NCI-H2171 (cell line): ENCODE measurements at places on chromosomes 12 and 14.

GRCh38 chr12:31876568-31877424, 82.4 kb upstream of the RESF1 start:
- no peak for DNase-seq

DNA sequence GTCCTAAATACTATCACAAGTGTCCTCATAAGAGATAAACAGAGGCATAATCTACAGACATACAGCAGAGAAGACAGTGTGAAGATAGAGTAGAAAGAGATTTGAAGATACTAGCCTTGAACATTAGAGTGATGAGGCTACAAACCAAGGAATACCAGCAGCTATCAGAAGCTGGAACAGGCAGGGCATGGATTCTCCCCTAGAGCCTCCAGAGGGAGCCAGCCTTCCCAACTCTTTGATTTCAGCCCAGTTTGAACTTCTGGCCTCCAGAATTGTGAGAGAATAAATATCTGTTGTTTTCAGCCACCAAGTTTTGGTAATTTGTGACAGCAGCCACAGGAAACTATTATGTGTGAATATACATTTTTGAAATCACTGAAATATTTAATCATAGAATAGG, 47.2 kb downstream of the CCDC91 start:
- DNase-seq: no peak

GRCh38 chr12:32305163-32305562, 94.2 kb upstream of the FGD4 start:
- no peak for DNase-seq

DNA sequence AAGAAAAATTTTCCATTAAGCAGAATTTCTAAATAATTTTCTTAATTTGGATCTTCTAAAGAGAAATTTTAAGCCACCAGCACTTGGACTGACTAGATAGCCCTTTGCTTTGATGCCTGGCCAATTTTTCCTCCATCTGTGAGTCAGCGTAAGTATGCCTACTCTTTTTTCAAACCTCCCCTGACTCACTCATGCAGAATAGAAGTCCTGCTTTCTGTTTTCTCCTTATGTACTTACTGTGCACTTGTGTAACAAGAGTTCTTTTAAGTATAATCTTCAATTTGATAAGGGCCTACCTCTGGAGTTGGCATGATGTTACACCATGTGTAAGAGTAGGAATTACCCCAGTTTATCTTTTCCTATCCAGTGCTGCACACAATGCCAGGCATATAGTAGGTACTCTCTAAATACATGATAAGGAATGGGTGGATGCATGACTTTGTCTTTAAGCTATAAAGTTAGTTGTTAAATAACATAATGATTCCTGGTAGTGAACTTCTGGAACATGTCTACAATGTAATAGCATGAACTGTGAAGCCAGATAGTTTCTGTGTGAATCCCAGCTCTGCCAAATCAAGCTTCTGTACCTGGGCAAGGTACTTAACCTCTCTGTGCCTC, 329.6 kb downstream of the TMTC2 start:
- DNase-seq: no peak

DNA sequence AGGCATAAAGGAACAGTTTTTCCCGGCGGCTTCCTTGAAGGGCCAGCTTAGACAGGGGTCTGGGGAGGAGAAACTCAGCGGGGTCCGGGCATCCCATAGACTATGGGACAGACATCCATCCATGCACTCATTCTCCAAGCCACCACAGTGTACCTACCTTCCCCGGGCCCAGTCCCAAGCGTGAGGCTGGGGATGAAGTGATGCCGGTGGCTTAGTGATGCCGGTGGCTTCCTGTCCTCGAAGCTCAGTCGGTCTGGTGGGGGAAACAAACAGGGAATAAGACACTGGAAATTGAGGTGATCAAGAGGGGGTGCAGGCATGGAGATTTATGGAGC, 421 bp downstream of the RTL1 start:
- DNase-seq: no peak

DNA sequence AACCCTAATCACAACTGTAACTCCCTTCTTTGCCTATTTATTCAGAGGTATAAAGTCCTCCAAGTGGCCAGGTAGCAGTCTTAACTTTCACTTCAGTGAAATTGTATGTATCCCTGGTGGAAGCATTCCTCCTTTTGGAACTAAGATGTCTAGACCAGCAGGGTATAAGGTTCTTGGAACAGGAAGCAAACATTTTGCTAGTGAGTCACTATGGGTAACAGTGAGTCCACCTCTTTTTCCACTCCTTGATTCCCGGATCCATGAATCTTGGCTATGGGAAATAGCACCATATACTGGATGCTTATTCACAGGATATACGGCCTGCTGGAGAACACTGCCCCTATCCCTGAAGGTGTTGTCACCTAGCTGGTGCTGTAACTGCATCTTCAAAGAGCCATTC, 80.2 kb downstream of the KCNA5 start:
- no peak for DNase-seq

DNA sequence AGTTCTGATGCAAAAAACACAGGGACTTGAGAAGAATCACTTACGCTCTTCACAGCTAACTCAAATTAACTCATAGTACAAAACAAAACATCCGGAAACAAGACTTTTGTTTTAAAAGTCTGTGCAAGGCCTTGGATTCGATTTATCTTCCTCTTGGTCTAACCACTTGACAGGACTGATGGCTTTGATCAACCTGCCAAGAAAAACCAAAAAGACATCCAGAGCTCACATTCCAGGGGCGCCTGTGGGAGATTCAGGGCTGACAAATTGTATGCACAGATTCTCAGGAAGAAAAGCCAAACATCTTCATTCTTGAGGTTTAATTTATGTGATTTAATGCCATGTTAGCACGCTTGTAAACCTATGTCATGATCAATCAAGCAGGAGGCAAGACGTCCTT, 129.1 kb upstream of the TMCC3 start:
- DNase-seq: no peak

GRCh38 chr12:30548203-30548602, 147.5 kb downstream of the IPO8 start:
- no peak for DNase-seq

DNA sequence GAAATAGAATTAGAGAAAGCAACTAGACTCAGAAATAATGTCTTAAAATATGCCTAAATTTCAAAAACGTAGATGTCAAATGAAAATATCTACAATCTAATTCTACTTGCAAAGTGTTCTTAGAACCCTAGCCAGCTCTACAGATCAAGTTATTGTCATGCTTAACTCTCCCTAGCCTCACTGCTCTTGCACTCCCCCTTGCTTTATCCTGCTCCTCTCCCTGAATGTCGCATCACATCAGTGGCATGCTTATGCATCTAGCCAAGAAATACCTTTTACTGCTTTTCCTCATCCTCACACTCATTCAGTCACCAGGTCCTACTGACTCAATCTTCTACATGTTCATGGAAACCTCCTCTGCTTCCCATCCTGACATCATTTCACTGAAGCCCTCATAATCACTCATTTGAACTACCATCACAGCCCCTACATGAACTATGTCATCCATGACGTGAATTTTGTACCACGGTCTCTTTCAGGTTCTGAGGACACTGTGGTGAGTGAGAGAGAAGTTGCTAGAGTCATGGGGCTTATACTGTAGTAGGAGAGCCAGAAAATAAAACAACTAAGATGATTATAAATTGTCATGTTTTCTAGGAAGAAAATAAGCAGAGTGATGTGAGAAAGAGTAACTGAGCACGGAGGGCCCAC, 22.6 kb upstream of the CRACR2A start:
- no peak for DNase-seq

DNA sequence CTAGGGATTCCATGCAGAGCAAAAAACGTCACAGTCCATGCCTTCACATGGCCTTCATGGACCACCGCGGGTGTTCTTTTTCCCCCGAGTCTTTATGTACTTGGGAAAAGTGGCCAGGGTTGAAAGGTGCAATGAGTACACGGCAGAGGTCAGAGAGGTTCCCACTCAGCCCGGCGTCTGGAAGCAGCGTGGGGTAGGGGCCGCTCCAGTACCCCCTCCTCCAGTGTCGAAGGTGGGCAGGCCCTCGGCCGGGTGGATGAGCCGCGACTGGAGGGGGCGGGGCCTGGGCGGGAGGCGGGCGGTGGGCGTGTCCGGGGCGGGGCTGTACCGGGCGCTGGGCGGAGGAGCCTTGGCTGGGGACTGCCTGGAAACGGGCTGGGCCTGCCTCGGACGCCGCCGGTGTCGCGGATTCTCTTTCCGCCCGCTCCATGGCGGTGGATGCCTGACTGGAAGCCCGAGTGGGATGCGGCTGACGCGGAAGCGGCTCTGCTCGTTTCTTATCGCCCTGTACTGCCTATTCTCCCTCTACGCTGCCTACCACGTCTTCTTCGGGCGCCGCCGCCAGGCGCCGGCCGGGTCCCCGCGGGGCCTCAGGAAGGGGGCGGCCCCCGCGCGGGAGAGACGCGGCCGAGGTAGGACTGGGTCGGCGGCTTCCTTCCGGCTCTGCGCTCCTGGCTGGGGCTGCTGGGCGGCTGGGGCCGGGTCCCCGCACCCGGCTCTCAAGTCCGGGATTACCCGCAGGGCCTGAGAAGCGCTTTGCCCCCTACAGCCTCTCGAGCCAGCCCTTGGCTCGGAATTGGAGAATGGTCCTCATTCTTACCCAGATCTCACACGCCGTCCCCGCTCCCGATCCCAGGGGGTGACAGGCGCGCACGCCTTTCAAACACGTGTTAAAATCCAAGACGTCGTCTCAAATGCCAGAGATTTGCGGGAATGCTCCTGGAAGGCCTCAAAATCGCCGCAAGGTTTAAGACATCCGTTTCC, at the start of gene RXYLT1:
TSS of gene RXYLT1 (plus strand) at position 412 of the 984 bp plus-strand sequence. CDS start at position 464, 52 bp downstream.
- peak; percentile 82 for DNase-seq

- DNase-seq: no peak
Observed at GRCh38 chr14:32940711-32941667, 2.3 kb downstream of the NPAS3 start.

DNA sequence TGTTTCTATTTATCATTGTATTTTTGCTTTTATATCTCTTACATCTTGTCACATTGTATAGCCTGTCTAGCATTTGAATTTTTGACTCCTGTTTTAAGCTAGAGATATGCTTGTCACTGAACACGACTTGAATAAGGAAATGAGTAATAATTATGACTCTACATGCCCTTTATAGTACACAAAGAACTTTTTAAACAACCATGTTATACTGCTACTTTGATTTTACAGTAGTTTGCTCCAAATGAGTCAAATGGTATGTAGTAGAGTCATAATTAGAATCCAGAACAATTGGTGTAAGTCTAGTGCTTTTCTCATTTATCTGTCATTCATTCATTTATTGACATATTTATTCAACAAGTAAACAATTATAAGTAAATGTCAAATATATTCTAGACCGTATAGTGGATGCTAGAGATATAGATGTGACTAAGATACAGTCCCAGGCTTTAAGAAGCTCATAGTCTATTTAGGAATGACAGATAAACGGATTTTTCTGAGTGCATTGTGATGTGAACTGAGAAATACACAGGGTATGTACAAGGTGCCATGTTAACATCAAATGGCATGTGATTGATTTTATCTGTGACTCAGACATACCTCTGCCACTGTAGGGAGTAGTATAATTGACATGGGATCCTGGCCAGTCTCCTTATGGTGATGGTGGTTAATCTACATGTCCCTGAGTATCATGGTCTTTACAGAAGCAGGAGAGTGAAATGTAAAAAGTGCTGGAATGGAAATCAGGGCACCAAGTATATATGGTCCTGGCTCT, 799.7 kb downstream of the DIO2 start:
- DNase-seq: no peak

DNA sequence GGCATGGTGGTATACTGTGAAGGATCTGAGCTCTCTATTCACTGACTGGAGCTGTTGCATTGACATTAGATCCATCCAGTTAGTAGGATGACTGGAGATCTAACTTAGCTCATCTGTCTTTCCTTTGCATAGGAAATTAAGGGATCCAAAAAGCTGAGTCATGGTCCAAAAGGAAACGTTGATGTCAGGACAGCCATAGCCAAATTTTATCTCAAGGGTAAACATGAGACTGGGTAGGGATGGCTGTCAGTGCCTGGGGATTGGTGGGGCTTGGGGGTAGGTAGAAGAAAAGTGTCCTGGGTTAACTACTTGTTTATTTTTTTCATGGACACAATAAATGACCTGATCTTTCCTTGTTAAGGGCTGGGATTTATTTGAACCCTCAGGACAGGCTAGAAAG, 4.6 kb downstream of the FAM177A1 start:
- no peak for DNase-seq

DNA sequence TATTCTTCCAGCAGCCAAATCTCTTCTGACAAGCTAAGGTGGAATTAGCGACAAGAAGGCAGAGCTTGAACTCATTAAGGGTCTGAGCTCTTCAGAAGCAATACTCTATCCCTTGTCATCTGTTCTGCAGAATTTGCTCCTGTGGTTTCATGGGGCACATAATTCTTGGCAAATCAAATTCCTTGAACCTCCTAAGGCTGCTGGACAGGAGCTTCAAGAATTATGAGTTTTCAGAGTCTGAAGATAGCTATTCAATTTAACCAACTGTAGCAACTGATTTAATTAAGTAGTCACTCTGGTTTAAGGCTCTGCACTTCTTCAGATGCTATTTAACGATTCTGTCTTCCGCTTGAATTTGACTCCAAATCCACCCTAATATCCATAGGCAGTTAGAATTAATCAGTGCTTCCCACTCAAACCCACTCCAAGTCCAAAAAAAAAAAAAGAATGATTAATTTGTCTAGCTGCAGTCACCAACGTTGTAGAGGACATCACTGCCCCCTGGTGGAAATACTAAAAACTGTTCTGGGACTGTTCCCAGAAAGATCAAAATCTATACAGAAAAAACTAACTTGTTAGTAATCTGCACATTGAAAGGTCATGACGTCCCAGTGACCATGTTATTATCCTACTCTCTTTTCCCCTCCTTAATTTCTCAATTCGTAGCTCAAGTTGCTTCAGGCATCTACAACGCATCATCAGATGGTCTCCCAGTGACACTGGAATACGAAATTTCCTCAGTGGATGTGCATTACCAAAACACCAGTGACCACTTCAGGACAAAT, 169.9 kb downstream of the KIF21A start:
- DNase-seq: peak; percentile 6

DNA sequence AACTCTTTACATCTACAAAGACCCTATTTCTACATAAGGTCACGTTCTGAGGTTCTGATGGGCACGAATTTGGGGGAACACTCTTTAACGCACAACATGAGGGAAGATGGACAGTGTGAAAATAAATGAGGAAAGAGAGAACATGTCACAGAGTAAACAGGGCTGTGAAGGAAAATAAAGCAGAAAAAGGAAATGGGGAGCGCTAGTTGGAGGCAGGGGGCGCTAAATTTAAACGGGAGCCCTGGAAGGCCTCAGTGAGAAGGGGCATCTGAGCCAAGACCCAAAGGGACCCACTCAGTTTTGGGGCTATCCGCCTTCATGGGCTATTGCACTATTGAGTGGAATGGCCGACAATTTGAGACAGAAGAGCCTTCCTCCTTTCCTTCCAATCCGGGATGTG, 50.5 kb downstream of the PLXNC1 start:
- no peak for DNase-seq
